ENCODE measurements at places on chromosomes 2 and 18.

GRCh38 chr2:180706694-180707093, 273.7 kb upstream of the UBE2E3 start:
- DNase-seq, result no peak

DNA sequence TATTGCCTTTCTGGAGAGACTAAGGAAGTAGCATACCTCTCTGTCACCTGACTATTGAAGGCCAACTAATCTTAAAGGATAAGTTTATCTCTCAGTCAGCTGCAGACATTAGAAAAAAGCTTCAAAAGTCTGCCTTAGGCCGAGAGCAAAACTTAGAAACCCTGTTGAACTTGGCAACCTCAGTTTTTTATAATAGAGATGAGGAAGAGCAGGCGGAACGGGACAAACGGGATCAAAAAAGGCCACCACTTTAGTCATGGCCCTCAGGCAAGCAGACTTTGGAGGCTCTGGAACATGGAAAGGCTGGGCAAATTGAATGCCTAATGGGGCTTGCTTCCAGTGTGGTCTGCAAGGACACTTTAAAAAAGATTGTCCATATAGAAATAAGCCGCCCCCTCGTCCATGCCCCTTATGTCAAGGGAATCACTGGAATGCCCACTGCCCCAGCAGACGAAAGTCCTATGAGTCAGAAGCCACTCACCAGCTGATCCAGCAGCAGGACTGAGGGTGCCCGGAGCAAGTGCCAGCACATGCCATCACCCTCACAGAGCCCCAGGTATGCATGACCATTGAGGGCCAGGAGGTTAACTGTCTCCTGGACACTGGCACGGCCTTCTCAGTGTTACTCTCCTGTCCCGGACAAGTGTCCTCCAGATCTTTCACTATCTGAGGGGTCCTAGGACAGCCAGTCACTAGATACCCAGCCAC, 61.5 kb upstream of the FAM98A start:
- no peak for DNase-seq

DNA sequence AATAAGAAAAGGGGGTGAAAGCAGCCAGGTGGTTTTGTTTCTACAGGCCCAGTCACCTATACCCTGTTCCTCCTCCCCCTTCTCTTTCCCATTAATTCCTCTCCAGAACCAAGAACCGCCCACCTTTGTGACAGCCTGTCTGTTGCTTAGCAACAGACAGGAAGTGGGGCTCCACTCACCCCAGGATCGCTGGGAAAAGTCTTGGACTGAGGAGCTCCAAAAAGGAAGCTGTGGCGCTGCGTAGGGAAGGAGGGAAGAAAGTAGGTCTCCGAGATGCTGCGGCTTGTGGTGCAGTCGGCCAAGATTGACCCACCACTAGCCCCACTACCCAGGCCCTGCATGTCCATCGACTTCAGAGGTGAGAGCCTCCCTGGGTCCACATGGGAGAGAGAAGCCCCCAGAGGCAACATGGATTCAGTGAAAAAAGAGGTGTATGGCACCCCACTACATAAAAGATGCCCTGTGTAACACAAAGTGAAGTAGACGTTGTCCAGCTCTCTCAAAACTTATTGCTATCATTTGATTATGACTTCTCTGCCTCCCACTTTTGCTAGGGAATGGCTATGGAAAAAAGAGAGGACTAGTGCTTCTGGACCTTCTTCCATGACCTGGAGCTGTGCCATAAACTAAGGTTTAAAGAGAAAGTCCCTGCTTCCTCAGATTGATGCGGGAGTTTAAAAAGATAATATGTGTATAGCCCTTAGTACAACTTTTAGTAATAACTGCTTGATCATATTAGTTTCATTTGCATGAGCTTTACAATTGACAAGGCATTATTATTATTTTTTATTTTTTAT, at the start of gene FER1L5:
FER1L5 (plus strand) TSS at position 201 of the 797 bp plus-strand sequence; CDS start at position 274, 73 bp downstream.
- DNase-seq, result no peak

DNA sequence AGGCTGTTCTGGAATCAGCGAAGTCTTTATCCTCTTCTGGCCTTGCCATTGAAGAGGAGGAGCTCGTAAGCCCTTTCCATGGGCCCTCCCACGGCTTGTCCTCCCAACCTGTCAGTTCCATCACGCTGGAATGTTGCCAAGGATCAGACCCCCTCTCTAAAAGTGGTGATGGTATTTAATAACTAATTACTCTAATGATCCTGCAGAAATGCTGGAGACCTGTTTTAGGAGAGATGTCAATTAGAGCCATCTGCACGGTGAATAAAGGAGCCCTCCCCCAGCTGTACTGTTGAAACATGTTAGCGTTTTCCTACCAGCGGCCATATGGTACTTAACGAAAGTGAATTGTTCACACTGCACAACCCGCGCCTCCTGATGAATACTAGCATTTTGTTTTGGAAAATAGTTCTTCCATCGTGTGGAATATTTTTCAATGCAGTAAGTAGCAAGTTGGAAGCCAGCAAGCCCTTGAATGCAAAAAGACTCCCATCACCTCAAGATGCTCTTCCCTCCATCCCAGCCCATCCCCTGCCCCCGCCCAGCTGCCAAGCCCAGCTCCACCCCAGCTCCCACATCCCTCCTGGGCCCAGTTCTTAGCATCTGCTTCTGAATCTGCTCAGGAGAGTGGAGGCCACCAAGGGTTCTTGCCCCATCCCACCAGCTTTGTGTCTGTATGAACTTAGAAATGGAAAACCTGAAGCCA, 145.4 kb downstream of the KLHL29 start:
- no peak for DNase-seq

DNA sequence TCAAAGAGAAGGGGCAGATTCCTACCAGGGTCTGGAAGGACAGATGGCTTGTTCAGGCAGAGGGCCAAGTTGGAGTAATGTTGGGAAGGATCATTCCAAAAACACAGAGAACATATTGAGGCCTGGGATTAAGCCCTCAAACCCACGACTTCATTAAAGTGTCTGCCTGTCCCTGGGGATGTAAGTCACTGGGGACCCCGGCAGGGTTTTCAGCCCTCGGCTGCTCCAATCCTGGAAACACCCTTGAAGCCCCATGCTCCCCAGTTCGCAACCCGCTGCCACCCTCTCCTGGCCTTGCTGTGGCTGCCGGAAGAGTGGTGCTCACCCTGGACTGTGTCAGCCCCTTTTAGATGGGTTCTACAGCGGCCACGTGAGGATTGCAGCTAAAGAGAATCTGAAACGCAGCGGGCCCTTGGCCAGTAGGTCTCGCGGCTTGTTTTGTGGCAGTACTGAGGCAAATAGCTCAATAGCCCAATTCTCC, 79.9 kb downstream of the EPAS1 start:
- DNase-seq, result no peak

DNA sequence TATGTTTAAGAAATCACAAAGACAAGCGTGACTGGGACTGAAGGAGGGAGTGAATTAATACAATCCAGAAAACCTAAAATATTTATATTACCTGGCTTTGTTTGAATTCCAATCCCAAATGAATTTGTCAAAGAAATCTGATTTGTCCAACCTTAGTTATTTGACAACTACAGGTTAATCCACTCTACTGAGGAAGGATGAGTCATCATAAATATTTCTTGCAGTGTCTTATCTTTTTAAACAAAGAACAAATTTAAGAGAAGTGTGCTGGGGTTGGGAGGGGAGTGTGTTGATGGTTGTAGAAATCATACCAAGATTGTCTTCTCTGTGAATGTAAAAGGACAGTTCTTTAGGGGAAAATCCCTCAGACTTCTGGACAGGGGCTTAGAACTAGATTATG, 1106.3 kb upstream of the SLC39A10 start:
- DNase-seq, result no peak

DNA sequence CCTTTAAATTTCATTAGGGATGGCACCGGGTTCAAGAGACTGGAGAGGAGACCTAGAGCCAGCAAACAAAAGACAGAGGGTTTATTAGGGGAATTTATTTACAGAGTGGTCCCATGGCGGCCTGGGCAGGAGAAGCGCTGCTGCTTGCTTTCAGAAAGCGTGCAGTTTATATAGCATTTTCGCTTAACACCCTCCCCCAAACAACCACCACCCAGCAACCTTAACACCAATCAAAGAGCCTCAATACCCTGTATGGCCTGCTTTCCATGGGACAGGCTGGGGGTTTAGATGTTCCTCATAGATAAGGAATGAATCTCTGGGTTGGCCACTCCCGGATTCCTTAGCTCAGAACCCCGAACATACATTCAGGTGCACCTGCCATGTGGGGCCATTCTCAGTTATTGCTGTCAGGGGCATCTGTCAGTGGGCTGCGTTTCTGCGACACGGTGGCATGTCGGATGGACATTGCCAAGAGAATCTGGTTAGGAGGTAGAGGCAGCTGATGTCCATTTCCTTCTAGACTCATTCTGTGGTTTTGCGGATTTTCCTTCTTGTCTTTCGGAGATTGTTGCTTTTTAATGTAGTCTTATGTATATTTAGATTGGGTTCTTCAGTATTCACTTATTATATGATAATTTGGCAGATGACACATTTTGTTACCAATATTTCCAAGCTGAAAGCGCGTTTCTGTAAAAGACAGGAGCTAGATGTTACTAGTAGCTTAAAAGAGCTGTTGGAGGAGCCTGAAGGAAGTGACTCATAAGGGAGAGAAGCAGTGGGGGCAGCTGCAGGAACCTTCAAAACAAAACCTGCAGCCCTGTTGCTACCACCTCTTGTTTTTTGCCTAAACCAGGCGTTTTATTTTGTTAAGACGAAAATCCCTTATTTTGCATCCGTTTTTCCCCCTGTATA, 7.2 kb downstream of the AGAP1 start:
- DNase-seq, result no peak

- no peak for DNase-seq
Measured at GRCh38 chr2:28447943-28448792, 47.7 kb upstream of the PLB1 start.

GRCh38 chr2:157611726-157612125, 16.9 kb downstream of the ACVR1C start:
- DNase-seq, result no peak

- DNase-seq, result no peak
Measured at GRCh38 chr2:219331560-219332213, 857 bp downstream of the RESP18 start.

DNA sequence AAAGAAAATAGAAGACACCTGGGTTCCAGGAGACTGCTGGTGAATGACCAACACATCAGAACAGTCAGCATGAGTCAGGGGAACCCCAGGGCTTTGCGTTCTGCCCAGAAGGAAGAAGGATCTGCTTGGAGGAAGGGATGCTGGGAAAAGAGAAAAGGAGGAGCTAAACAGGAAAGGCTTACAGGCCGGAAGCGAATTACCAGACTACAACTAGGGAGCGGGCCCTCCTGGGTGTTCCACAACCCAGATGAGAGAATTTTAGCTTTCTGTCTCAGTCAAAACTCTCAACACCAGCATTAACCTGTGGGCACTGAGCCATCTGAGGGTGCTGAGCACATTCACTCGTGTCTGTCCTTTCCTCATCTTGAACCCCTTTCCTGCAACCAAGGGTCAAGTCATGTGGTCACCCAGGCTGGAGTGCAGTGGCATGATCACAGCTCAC, 19.2 kb downstream of the CDC42EP3 start:
- no peak for DNase-seq

All from activated CD8-positive, alpha-beta memory T cell treated with anti-CD3 and anti-CD28 coated beads for 1 hour (primary cell).